ENCODE measurements at places on chromosomes 1 and 21. TPM values are rescaled to one million over a fixed set of nuclear protein-coding genes. Genes with fewer than 3 reads are reported as not detected.

- H3K36me3 ChIP-seq: peaks cover 17% of the 10 kb centered on the region
- no peaks in the 10 kb centered on the region for H3K27me3 ChIP-seq
- no peak overlapping the region for H3K4me3 ChIP-seq
- H3K4me1 ChIP-seq: peaks cover 6% of the 10 kb centered on the region
Measured at GRCh38 chr21:33359446-33359845, 34.7 kb downstream of the IFNAR1 start.

Gene LMX1A
- total RNA-seq: not detected

DNA sequence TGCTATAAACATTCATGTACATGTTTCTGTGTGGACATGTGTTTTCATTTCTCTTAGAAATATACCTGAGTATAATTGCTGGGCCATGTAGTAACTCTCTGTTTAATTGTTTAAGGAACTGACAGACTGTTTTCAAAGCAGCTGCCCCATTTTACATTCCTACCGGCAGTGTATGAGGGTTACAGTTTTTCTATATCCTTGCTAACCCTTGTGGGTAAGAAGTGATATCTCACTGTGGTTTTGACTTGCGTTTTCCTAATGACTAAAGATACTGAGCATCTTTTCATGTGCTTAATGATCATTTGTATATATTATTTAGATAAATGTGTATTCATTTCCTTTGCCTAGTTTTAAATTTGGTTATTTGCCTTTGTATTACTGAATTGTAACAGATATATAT, 81.7 kb downstream of the DNM3 start:
- H3K27ac ChIP-seq: no peak overlapping the region
- no peaks in the 10 kb centered on the region for H3K27me3 ChIP-seq
- no peaks in the 10 kb centered on the region for H3K36me3 ChIP-seq
- H3K4me1 ChIP-seq: no peaks in the 10 kb centered on the region

Gene ANGPTL3
- not detected for total RNA-seq

- no peaks in the 10 kb centered on the region for H3K27me3 ChIP-seq
- no peak overlapping the region for H3K27ac ChIP-seq
- no peak for DNase-seq
- H3K4me3 ChIP-seq: no peak overlapping the region
Measured at GRCh38 chr1:227603327-227603726, 40.0 kb downstream of the ZNF678 start.

GRCh38 chr21:42560517-42561179, 47.0 kb downstream of the SLC37A1 start:
- H3K27me3 ChIP-seq: no peaks in the 10 kb centered on the region
- no peak overlapping the region for H3K4me3 ChIP-seq
- no peaks in the 10 kb centered on the region for H3K4me1 ChIP-seq
- DNase-seq: no peak
- H3K36me3 ChIP-seq: no peaks in the 10 kb centered on the region

DNA sequence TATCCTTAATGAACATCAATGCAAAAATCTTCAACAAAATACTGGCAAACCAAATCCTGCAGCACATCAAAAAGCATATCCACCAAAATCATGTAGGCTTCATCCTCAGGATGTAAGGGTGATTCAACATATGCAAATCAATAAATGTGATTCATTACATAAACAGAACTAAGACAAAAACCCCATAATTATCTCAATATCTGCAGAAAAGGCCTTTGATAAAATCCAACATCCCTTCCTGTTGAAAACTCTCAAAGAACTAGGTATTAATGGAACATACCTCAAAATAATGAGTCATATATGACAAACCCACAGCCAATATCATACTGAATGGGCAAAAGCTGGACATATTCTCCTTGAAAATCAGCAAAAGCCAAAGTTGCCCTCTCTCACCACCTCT, 54.6 kb upstream of the DEPDC1 start:
- H3K4me3 ChIP-seq: no peak overlapping the region
- no peak for DNase-seq
- H3K27ac ChIP-seq: no peak overlapping the region
- H3K4me1 ChIP-seq: no peaks in the 10 kb centered on the region

DNA sequence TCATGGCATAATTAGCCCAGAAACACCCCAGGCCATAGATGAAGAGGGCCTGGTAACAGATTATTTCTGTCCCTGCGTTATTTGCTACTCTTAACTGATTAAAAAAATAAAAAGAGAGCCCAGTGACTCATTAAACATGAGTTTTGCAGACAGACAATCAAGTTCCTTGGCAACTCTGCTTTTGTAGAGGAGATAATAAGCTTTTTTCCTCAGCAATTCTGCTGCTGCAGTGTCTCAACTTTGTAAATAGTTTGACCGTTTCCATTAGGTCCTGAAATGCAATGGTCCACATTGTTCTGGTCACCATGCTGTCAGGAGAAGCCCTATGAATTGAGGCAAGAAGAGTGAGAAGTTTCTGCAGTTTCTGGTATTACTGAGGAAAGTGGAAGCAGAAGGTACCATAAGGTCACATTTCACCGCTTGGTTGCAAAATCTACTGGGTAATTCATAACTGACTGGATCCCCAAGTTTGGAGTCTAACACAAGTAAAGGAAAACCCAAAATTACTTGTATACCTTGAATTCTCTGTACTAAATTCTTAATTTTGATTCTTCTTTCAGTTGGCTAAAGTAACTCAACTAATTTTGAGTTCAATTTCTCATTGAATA, 139.5 kb downstream of the ZZZ3 start:
- no peaks in the 10 kb centered on the region for H3K27me3 ChIP-seq
- no peak overlapping the region for H3K4me3 ChIP-seq
- DNase-seq: no peak
- no peaks in the 10 kb centered on the region for H3K36me3 ChIP-seq
- H3K4me1 ChIP-seq: no peaks in the 10 kb centered on the region

DNA sequence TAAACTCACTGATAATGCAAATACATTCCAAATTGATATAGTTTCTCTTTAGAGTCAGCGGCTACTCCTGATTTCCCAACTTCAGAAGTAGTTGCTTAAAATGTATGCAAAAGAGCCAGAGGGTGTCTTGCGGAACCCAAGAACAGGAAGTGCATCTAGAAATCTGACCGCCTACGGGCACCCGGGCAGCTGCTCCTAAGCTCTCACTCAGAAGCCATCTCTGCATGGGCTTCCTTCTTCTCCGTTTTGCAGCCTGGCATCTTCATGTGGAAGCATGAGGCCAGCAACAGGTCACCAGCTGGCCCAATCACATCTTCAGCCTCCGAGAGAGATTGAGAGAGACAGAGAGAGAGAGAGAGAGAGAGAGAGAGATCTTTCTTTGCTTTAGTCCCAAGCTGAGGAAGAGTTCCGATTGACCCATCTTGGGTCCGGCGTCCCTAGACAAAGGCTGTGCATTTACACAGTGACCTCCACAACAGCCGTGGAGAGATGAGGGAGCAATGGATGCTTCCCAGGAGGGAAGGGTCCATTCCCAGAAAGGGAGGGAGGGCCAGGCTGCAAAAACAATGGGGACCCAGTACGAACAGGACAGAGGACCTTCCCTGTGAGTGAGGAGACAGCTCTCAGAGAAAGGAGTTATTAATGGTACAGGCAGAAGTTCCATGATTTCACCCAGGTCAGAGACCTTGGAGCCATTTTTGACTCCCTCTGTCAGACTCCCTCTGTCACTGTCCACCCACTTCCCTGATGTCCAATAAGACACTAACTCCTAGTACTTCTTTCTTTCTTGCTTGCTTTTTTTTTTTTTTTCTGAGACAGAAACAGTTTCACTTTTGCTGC, 28.2 kb upstream of the SLC30A1 start:
- no peak for DNase-seq
- H3K27me3 ChIP-seq: no peaks in the 10 kb centered on the region
- no peaks in the 10 kb centered on the region for H3K36me3 ChIP-seq

Gene NTNG1
- total RNA-seq: 26.7 TPM

DNA sequence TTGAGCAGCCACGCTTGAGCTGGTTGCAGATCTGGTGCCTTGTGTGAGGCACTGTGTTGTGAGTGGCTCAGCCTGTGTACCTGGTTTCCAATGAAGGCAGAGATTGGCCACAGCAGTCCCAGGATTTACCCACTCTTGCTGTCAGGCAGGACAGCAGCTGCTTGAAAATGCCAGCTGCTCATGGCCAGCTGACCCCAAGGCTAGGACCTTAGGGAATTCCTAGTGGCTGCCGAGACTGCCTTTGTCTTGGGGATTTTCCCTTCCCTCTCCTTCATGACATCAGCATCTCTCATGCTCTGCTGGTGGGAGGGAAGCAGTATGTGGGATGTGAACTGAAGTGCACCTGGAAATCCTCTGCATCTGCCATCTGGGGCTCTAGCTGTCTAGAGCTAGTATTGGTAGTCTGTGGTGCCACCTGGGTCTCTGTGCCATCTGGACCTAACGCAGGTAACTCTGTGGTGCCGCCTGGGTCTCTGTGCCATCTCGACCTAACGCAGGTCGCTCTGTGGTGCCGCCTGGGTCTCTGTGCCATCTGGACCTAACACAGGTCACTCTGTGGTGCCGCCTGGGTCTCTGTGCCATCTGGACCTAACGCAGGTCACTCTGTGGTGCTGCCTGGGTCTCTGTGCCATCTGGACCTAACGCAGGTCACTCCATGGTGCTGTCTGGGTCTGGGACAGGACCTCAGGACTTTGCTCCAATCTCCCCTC, 3.8 kb upstream of the LRRC47 start:
- H3K4me1 ChIP-seq: peaks cover 5% of the 10 kb centered on the region
- peaks cover 5% of the 10 kb centered on the region for H3K27me3 ChIP-seq
- H3K27ac ChIP-seq: no peak overlapping the region
- no peak overlapping the region for H3K4me3 ChIP-seq

DNA sequence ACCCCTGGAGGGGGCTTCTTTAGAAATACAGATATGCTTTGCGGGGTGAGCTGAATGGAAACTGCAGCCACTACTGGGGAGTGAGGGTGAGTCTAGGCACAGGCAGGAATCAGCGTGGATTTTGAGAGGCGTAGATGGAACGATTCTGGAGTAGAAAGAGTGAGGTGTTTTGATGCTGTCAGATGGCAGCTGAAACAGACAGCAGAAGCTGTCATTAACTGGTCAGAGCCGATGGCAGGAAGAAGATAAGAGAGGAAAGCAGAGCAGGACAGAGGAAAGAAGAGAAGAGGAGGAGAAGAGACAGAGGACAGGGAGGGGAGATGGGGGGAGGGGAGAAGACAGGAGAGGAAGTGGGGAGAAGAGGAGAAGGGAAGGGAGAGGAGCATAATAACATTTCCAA, 138.5 kb downstream of the LRIG2 start:
- no peaks in the 10 kb centered on the region for H3K4me1 ChIP-seq
- H3K36me3 ChIP-seq: no peaks in the 10 kb centered on the region
- no peak overlapping the region for H3K27ac ChIP-seq

DNA sequence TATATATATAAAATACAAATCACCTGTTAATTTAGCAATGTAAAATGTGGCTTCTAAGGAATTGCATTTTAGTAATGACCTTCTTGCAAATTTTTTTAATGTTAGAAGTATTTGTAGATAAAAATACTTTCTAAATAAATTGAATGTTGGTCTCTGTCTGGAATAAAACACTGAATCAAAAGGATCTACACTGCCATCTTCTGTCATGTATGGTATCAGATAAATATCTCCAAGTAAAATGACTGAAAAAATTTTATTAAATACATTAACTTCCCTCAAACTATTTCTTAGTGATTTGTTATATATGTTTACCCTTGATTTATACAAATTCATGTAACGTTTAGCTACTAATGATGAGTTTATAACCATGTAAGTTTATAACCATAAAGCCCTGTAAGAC, 2029.3 kb downstream of the MRPL39 start:
- H3K27me3 ChIP-seq: no peaks in the 10 kb centered on the region
- no peaks in the 10 kb centered on the region for H3K4me1 ChIP-seq

- H3K27ac ChIP-seq: no peak within 1 kb of the TSS
- H3K4me3 ChIP-seq: no peak within 1 kb of the TSS
- H3K36me3 ChIP-seq: no peaks in the 10 kb centered on the region
- no peak for DNase-seq
Measured at GRCh38 chr1:34781071-34781843, at the start of gene GJB3. Gene GJB3 (plus strand): TSS chr1:34781214. CDS start chr1:34784763, 3,549 bp downstream.

Data from lung (tissue), 17 donors.